ENCODE measurements at places on chromosomes 2 and 18. TPM values are rescaled to one million over a fixed set of nuclear protein-coding genes. Genes with fewer than 3 reads are reported as not detected.

- H3K27me3 ChIP-seq, result peaks cover 38% of the 10 kb centered on the region
- no peak for DNase-seq
- no peaks in the 10 kb centered on the region for H3K36me3 ChIP-seq
- H3K27ac ChIP-seq, result no peak overlapping the region
Observed at GRCh38 chr2:66438891-66439811, 4.2 kb downstream of the MEIS1 start.

The DYNC2LI1 gene
- polyA plus RNA-seq, result 5.7 TPM

The FN1 gene
- 0.84 TPM for polyA plus RNA-seq

The SLC16A14 gene
- not detected for polyA plus RNA-seq

The EN1 gene
- polyA plus RNA-seq, result not detected

All from CD4-positive, CD25-positive, alpha-beta regulatory T cell (primary cell).